Activated B cell treated with CpG ODN at 0.5 μM for 24 hours (primary cell): ENCODE measurements at places on chromosomes 7 and 10.

GRCh38 chr7:97450516-97450915, 281.4 kb upstream of the TAC1 start:
- H3K4me3 ChIP-seq: no peak overlapping the region
- H3K4me1 ChIP-seq: no peaks in the 10 kb centered on the region
- no peak for DNase-seq
- no peaks in the 10 kb centered on the region for H3K36me3 ChIP-seq
- H3K27me3 ChIP-seq: no peaks in the 10 kb centered on the region
- H3K27ac ChIP-seq: no peak overlapping the region

DNA sequence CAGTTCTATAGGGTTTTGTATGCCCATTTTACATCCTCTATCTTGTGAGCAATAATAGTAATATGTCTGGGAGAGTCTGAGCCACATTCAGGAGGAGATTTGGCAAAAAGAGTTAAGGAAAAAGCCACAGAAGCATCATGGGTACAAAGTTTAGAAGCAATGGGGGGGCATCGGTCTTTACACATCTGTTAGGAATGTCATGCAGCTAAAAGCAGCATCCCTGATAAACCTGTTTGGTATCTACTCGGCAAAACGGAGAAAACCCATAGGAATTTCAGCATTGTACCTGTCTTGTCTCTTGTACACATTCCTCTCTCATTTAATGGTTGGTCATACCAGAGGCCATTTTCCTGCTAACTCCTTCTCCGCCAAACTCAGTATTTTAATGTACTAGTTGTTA, 12.5 kb upstream of the HERPUD2 start:
- no peaks in the 10 kb centered on the region for H3K27me3 ChIP-seq
- no peaks in the 10 kb centered on the region for H3K36me3 ChIP-seq
- no peak for DNase-seq
- H3K27ac ChIP-seq: no peak overlapping the region
- no peak overlapping the region for H3K4me3 ChIP-seq

- peaks cover 30% of the 10 kb centered on the region for H3K36me3 ChIP-seq
- H3K4me1 ChIP-seq: peaks cover 91% of the 10 kb centered on the region
- no peaks in the 10 kb centered on the region for H3K27me3 ChIP-seq
- peak; percentile 52 for DNase-seq
Measured at GRCh38 chr10:95832216-95833041, 75.3 kb upstream of the CC2D2B start.

DNA sequence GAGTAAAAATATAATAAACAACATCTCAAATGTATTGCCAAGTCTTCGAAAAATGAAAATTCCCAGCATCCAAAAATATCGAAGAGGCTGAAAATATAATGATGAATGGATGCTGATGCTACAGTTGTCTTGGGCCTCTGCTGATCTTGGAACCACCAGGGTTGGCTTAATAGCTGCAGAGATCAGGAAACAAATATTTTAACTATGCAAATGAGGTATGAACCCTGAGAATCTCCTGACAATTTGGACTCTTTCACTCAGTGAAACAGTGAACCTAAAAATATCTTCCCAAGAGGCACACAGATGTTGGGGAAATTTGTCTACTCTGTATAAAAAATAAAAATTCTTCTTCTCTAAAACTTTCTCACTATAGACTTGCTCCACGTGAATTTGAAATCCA, 97.7 kb upstream of the EGFR start:
- DNase-seq: no peak
- H3K27me3 ChIP-seq: no peaks in the 10 kb centered on the region
- H3K4me3 ChIP-seq: no peak overlapping the region
- no peaks in the 10 kb centered on the region for H3K4me1 ChIP-seq
- H3K27ac ChIP-seq: no peak overlapping the region

DNA sequence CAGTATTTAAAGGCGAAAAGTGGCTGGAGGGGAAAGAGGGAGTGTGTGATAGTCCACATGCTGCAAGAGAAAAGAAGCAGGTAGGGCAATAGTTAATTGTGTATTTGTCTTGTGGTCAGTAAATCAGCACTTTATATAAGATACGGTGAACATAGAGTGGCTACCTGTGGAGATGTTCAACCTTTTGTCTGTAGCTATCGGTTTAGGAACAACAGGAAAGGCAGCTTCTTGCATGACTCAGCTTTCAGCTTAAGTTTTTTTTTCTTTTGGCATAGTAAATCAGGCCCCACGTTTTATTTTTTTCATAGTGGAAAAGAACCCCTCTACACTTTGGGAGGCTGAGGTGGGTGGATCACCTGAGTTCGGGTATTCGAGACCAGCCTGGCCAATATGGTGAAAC, 14.2 kb upstream of the MTPN start:
- H3K27ac ChIP-seq: no peak overlapping the region
- no peaks in the 10 kb centered on the region for H3K27me3 ChIP-seq
- no peak overlapping the region for H3K4me3 ChIP-seq

GRCh38 chr7:104341546-104341945, 13.1 kb downstream of the LHFPL3 start:
- DNase-seq: no peak
- no peak overlapping the region for H3K27ac ChIP-seq
- H3K36me3 ChIP-seq: no peaks in the 10 kb centered on the region
- peaks cover 4% of the 10 kb centered on the region for H3K27me3 ChIP-seq
- no peaks in the 10 kb centered on the region for H3K4me1 ChIP-seq
- no peak overlapping the region for H3K4me3 ChIP-seq
